GM13977 (cell line): ENCODE measurements at places on chromosomes 1 and 21.
A peak's percentile ranks its signal among the peaks of the same experiment; 100 is the strongest.

- DNase-seq = no peak
These were observed 64.3 kb downstream of the ANKRD13C start for GRCh38 chr1:70290218-70290617.

- DNase-seq = no peak
These were observed 69.3 kb upstream of the ANGPTL3 start for GRCh38 chr1:62528015-62528414.

DNA sequence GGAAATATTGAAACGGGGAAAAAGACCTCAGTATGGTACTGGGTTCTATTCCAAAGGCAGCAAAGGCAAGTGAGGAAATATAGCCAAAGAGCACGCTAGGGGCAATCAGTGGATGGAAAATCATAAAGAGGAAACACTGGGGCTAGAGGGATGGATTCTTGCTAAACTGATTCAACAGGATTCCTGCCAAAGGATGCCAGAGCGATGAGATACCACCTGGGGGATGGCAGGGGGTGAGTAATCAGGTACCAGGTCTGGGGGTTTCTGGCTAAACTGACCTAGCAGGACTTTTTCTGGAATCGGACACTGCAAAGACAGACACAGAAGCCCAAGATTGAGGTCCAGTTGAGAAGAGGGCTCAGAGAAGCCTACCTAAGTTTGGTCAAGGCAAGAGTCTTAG lies 6.7 kb downstream of the CHI3L2 start:
- no peak for DNase-seq

- no peak for DNase-seq
These were observed 3.1 kb downstream of the PBX1 start for GRCh38 chr1:164562061-164562460.

DNA sequence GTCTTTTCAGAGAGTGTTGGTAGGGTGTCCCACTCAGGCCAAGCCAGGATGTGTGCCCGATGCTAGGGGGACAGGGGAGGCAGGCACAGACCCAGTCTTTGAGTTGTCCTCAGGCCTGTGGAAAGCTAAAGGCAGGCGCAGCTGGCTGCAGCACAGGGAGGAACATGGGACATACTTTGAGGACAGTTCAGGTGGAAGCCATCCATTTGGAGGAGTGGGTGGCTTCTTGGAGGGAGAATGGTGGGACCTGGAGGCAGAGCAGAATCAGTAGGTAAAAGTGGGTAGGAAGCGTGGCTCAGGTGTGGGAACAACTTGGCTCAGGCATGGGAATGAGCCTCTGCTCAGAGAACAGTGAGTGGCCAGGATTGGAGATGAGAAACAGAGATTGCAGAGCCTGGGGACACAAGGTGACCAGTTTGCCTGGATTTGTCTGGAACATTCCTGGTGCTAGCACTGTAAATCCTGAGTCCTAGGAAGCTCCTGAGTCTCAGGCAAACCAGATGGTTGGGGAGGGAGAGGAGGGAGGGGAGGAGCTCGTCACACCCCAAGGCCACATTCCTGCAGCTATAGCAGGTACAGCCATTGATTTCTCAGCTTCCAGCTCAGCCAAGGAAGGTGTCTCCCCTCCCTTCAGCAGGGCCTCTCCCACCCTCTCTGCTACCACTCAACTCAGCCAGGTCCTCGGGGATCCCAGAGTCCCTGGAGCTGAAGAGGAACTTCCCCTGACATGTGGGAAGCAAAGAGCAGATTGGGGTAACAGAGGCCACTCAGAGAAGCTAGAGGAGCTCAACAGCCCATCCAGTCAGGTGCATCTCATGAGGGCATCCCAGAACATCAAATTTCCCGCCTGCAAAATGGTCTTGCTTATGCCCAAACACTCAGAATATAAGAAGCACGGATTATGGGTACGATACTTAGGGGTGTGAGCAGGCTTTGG lies 65.2 kb upstream of the TINAGL1 start:
- no peak for DNase-seq

GRCh38 chr1:38332649-38333310 lies 286.2 kb upstream of the POU3F1 start:
- DNase-seq = peak; percentile 2

- DNase-seq = no peak
These were observed 21.2 kb upstream of the NUF2 start for GRCh38 chr1:163300568-163300967.

DNA sequence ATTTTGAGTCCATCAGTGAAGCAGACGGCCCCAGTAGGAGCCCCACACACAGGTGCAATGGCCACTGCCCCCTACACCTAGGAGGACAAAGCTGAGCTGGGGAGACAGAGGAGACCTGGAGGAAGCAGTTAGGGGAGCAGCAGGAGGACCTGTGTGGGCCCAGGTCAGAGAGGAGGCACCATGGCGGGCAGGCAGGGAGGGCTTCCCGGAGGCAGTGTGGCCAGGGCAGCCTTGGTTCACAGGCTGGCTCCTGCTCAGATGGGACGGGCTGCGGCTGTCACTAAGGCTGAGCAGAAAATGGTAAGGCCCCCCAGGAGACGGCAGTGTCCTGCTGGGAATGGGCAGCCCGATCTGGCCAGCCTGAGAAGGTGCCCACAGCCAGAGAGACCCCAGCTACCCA lies 15.4 kb downstream of the MEGF6 start:
- DNase-seq = no peak

- no peak for DNase-seq
These were observed 13.7 kb downstream of the CLSPN start for GRCh38 chr1:35756064-35756463.

DNA sequence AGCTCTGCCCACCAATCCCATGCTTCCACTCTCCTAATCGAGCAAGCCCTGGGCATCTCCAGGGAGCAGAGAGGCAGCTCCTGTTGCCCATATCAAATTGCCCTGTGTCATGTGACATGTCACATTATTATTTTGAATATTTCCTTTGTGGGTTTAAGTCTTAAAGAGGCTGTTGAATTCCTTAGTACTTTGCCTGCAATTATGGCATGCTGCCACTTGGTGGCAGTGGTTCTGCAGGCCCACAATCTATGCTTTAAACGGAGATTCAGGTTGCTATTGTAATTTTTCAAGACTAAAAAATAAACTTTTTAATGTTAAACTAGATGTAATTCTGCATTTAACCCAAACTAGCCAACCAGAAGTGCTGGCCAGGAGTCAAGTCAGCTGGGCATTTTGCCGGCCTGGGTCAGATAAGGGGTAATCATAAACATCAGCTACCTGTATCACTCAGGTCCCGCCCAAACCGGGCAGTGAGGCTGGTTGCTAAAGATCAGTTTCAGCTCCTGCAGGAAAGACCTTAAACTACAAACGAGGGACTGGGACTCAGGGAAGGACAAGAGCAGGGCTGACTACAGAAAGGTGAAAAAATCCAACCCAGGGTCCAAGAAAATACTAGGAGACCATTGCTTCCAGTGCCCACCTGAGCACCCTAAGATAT lies 37.3 kb upstream of the ARHGEF16 start:
- DNase-seq = no peak

- DNase-seq = no peak
These were observed 12.6 kb downstream of the ZYG11B start for GRCh38 chr1:52738893-52739292.

DNA sequence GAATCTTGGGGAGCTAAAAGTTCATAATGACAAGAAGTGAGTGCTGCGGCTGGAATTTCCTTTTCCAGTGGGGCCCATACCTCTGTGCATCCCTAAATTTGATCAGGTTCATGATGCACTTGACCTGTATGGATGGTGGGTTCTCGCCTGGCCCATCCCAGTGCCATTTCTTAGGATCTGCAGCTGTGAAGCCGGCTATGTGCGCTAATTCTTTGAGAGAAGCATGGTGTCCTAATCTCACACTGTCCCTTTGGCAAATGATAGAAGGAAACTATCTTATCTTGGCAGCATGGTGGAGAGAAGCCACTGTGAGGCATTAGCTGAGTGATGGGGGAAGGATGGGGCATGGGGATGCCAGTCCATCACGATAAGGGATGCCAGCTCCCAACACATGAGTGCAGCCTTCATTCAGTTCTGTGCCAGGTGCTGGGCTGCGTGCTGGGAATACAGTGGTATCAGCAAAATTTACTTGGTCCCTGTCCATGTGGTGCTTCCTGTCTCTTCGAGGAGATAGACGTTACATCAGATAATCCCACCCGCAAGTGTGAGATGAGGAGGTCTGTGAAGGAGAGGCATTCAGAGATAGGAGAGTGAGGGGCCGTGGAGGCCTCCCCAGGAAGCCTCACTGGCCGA lies 30.5 kb downstream of the STUM start:
- no peak for DNase-seq

DNA sequence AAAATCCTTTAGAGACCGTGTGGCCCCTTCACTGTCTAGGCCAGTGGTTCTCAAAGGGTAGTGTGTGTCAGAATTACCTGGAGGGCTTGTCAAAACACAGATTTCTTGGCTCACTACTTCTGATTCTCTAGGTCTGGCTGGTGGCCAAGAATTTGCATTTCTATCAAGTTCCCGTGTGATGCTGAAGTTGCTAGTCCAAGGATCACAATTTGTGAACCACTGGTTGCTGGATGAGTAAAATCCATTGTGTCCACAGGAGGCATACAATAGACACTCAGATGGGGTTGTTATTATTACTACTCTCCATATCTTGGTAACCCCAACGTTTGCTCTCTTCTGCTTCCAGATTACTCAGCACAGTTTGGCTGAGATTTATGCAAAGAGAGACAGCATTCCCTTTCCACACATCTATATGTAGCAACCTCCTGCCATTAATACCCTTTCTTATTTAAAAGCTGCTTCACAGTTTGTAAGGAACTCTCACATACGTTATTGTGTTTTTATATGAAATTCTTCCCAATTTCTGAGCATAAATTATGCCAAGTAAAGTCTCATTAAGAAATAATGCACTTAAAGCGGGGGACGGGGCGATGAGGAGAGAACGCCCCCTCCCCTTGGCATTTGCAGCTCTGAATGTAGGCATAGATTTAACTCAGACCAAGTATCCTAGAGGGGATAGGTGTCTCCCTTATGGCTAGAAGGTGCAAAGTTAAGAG lies 720 bp upstream of the TMCC2 start:
- DNase-seq = no peak

GRCh38 chr1:10646347-10646861 lies 150.0 kb downstream of the CASZ1 start:
- DNase-seq = no peak

DNA sequence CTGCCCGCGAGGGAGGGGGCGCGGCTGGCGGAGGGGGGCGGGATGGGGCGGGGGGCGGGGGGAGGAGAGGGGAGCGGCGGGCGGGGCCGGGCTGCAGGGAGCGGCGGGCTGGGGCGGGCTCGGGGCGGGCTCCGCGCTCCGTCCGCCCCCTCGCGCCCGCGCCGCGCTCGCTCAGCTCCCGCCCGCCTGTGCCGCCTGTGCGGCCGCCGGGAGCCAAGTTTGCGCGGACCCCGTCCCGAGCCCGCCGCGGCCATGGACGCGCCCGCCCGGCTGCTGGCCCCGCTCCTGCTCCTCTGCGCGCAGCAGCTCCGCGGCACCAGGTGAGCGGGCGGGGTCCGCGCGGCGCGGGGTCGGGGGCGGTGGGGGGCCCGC lies at the start of gene GABRD:
TSS of gene GABRD (plus strand) at position 174 of the 372 bp plus-strand sequence. CDS start at position 253, 79 bp downstream.
- DNase-seq = peak; percentile 68

- DNase-seq = no peak
These were observed 22.8 kb upstream of the CRNN start for GRCh38 chr1:152436593-152437496.

GRCh38 chr1:59125154-59125553 lies 171.7 kb upstream of the FGGY start:
- DNase-seq = no peak

DNA sequence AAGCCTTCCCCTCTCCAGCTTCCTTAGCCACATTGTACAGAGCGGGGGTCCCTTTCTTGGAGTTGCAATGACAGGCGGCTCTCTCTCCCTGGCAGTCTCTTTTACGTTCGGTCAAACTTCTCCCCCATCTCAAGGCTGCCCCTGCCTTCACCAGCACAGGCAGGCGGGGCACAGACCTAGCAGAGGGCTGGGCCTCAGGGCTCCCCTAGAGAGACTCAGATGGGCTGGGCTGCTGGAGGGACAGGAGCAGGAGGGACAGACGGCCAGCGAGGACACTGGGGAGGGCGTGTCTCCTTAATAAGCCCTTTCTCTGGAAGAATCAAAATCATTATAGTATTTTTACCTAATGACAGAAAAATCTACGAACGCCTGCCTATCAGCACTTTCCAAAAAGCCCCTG lies 79.6 kb downstream of the CASZ1 start:
- no peak for DNase-seq

- no peak for DNase-seq
These were observed 98.1 kb upstream of the GUCA2B start for GRCh38 chr1:42055061-42055460.

GRCh38 chr1:68308034-68308433 lies 75.7 kb upstream of the WLS start:
- no peak for DNase-seq

- DNase-seq = no peak
These were observed 499.2 kb upstream of the PLXNA2 start for GRCh38 chr1:208743361-208743760.

DNA sequence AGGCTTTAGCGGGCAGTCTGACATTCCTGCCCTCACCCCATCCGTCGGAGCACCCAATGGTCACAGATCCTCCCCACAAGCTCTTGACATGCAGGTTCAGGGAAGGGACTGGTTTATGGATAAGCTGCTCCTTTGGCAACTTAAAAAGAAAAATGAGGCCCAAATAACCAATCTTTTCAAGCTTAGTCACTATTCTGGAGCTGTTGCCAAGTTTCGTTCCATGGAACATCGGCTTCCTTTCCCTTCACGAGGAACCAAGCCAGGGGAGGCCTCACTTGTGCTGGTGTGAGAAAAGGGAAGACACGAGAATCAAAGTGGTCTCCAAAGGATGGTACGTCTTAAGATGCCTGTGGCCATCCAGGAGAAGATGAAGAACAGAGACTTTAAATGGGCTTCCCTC lies 46.1 kb upstream of the LPAR3 start:
- DNase-seq = no peak

DNA sequence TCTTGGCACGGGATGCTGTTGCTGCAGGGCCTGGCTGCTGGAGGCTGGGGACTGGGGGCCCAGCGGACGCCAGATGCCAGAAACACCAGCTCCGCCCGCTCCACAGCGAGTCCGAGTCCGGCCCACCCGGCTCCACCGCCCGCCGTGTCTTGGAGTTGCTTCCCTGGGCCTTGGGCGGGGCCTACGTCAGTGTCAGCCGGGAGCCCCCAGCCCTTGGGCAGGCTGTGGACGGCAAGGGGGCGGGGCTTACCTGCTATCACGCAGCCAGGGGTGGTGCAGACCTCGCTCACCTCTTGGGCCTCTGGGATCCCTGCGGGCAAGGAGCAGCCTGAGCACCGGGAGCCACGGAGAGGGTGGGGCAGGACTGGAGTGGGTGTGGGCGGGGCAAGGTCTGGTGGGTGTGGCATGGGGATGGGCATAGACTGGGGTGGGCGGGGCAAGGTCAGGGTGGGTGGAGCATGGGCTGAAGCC lies 21.8 kb downstream of the MMEL1 start:
- no peak for DNase-seq

GRCh38 chr1:245870698-245871097 lies 636.4 kb downstream of the SMYD3 start:
- DNase-seq = no peak

DNA sequence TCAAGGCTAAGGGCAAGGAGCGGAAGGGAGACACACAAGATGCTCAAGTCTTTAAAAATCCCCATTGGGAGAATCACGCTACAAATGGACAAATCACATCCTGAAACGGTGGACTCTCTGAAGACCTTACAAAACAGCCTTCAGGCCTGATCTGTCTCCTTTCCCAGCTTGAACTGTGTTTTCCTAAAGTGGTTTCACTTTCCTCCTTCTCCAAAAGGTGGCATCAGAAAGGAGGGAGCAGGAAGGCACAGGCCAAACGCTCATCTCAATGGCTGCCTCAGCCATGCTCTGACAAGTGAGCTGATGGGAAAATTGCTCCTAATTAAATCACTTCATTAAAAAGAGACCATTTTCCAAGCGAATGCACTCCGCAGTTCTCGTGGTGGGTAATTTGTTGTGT lies 47.7 kb downstream of the UTP25 start:
- no peak for DNase-seq

- DNase-seq = no peak
These were observed 201.8 kb upstream of the B3GALT2 start for GRCh38 chr1:193388165-193388564.
